Stimulated activated naive B cell treated with anti-CD40 and anti-IgM and Interleukin-4, amounts not matched to agents 10 μg/mL and 1 μg/mL and 100 μg/mL, for 72 hours (primary cell): ENCODE measurements at places on chromosomes 5 and 9.
A peak's percentile ranks its signal among the peaks of the same experiment; 100 is the strongest.

DNA sequence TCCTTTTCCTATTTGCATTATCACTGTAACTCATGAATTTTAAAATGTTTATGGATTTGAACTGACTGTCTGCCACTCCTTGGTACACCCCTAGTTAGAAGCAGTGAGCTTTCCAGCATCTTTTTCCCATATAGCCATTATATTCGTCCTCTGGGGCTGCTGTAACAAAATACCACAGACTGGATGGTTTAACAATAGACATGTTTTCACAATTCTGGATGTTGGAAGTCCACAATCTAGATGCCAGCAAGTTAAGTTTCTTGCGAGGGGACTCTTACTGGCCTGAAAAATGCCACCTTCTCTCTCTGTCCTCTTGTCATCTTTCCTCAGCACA, 530.0 kb downstream of the SEMA5A start:
- no peak for DNase-seq

GRCh38 chr9:138083873-138084272, 206.3 kb downstream of the CACNA1B start:
- no peak for DNase-seq

DNA sequence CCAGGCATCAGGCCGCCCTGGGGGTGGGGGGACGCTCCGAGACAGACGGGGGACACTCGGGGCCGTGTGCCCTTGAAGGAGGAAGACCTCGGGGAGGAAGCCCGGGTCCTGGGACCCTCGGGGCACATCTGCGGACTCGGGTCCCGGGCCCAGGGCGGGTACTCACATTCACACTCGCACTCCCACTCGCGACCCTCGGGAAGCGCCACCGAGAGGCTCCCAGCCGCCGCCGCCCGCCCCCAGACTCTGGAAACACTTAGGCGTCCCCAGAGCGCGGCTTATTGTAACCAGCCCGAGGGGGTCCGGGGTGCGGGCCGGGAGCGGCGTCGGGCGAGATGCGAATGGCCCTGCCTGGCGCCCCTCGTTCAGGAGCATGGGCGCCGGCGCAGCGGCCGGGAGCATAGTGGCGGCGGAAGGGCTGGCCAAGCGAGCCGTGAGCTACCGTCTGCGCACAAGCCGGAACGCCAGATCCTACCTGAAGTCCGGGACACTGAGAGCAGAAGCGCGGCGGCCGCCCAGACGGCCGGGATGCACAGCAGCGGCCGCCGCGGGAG, 559 bp downstream of the ROR2 start:
- DNase-seq = no peak

GRCh38 chr5:151464101-151464500, 16.7 kb downstream of the SLC36A1 start:
- no peak for DNase-seq

DNA sequence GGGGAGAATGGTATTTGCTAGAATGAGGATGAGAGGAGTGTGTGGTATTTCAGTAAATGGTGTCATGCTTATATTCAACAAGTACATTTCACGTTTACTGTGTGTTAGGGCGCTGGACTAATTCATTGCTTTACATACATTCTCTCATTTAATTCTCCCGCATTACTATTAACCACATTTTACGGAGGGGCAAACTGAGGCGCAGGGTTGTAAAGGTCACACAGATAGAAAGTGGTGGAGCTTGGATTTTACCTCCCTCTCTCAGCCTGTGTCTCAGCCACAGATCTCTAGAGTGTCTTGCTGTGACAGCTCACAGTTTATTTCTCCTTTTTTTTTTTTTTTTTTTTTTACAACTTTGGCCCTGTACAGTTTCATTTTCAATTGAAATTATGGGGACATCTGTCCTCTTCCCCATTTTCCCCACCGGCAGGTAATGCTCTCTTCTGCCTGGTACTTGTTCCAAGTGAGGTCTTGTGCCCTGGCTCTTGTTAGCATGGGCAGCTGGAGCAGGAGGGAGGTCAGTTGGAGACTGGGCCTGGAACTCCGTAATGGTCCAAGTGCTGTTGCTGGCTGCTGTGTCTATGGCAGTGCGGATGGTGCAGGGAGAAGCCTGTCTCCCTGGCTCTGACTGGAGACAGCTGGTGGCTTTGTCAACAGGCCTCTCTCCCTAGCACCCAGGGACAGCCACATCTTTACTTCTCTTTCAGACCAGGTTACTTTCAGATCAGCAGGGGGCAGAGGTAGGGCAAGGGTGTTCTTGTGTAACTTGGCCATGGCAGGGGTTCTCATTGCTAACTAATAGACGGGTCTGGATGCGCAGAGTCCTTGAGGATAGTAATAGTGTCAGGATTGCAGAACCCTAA, 20.5 kb upstream of the NDST1 start:
- no peak for DNase-seq

- DNase-seq = no peak
These were observed 1.8 kb downstream of the PLGRKT start for GRCh38 chr9:5435912-5436311.

DNA sequence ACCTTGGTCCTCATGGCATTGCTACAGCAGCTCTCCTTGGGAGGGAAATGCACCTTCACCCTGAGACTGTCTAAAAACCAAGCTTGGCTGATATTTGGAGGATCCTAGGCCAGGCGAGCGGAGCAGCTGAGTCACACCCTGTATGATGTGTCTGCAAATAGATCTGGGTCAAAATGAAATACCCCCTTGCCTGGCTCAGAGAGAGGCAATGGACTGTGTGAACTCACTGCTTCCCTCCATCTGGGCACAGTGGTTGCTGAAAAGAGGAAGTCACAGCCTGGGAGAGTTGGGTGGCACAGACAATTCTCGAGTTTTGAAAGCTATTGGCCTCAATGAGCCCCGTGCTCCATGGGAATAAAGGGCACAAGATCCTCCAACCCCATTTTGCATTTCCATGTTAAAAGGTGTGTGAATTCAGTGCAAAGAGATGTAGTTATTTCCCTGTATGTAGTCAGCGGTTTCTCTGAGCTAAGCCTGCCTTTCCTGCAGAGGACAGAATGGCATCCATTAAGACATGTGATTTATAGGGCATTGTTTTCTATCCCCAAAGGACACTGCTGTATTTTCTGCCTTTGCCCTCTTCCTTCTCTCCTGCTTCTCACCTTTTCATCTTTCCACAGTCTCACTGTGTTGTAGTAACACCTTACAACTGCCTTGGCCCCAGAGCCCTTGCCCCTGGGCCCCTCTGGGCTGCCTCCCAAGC, 177.2 kb downstream of the GADD45G start:
- DNase-seq = peak; percentile 79

DNA sequence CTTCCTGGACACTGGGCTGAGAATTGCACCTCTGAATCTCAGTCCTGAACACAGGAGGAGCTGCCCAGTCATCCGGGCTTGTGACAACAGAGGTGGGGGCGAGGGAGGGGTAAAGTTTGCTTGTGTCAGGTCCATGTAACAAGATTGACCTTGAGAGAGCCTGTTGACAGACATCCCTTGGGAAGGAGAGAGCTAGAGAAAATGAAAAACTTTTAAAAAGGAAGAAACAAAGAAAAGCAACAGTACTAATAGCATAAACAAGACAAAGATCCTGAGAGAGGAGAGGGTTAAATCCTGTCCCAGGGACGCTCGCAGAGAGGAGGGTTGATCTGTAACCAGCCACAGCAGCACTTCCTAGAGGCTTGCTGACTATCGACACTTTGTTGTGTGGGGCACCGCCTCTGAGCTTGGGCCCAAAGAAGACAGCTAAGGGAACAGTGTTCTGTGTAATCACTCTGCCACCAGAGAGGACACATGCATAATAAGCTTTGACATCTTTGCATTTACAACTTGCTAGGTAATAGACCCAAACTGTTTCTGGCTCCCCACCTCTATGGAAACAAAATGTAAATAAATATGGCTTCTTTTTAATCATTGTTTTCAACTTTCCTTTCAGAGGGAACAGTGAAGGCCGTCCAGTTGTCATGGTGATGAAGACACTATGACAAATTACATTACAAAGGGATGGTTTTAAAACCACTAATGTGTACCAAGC, 363.7 kb downstream of the CSNK1G3 start:
- no peak for DNase-seq

DNA sequence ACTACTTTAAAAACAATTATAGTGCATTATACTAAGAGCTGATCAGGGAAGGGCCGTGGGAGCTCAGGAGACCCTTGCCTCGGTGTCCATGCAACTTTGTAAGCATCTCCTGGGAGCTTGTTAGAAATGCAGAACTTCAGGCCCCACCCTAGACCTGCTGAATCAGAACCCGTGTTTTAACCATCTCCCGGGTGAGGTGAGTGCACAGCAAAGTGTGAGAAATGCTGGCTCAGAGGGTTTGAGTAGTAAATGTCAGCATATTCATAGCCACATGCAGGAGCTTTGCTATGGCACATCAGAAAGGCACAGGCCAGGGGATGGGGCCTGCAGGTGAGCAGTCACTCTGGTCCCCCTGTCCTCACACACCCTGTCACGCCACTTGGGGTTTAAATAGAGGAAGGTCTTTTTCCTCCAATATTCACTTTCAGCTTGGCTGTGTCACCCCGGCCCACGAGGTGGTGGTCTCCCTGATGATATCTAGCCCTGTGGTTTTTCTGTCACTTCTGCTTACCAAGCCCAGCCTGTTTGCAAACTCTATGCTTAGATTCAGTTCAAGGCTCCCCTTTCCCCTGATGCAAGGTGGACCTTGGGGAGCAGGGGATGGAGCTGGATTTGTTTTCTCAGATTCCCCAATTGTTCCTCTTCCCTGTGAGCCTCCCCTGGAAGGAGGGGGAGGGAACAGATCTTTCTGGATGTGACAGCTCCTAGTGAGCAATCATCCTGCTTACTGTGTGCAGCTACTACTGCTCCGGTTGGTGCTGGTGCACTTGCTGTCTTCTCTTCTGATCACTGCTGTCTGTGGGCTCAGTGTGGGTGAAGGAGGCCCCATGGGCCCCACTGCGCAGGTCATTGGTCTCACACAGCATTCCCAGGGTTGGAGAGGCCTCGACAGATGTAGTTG, 51.8 kb upstream of the TGFBR1 start:
- DNase-seq = peak; percentile 7

- DNase-seq = no peak
These were observed 61.8 kb downstream of the SLC36A1 start for GRCh38 chr5:151509231-151509630.

- no peak for DNase-seq
These were observed 56.4 kb upstream of the MYO10 start for GRCh38 chr5:16992444-16992843.

- DNase-seq = no peak
These were observed 17.0 kb downstream of the ERAP2 start for GRCh38 chr5:96893342-96893741.

GRCh38 chr9:131282688-131283422, 6.5 kb upstream of the FAM78A start:
- DNase-seq = no peak

GRCh38 chr5:172496671-172497371, 42.5 kb upstream of the SH3PXD2B start:
- no peak for DNase-seq

- no peak for DNase-seq
These were observed 247.9 kb downstream of the BNC2 start for GRCh38 chr9:16622541-16622940.

DNA sequence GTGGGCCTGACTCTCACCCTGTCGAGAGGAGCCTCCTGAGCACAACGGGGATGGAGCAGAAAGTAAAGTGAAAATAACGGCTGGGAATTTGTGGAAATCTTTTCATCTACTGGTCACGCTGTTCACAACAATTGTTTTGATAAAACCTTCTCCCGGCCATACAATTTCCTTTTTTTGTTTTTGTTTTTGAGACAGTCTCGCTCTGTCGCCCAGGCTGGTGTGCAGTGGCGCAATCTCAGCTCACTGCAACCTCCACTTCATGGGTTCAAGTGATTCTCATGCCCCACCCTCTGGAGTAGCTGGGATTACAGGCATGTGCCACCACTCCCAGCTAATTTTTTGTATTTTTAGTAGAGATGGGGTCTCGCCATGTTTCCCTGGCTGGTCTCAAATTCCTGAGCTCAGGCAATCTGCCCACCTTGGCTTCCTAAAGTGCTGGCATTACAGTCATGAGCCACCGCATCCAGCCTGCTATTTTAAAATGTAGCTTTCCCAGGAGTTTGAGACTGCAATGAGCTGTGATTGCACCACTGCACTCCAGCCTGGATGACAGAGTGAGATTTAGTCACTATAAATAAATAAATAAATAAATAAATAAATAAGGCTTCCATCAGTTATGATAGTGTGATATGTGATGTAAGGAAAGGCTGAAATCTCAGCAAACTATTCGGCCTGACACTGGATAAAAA, 73.5 kb upstream of the PTGER4 start:
- DNase-seq = no peak

GRCh38 chr9:135340143-135340655, 139.4 kb upstream of the PPP1R26 start:
- DNase-seq = no peak

DNA sequence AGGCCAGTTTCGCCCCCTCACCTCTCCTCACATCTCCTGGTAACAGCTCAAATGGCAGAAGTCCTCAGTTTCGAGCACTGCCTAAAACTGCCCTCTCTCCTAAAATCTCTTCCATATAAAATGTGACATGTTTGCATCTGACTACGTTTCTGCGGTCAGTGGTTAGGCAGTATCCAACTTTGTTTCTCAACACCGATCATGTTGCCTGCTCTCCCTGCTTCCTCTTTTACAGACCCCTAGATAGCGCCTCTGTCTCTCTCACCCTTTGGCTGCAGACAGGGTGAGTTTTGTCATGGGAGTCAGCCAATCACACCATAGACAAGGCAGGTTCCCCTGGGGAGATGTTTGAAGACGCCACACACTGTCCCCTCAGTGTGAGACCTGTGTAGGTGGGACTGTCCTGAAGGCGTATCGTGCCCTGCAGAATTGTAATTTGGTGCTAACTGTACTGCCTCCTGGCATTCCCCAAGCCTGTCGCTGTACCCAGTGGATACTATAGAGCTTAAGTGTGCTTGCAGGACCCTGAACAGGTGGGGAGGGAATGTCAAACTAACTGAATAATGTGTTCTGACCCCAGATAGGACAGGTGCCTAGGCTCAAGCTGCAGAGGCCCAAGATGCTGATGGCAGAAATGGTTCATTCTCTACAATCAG, 1.1 kb downstream of the HEXB start:
- DNase-seq = peak; percentile 37

DNA sequence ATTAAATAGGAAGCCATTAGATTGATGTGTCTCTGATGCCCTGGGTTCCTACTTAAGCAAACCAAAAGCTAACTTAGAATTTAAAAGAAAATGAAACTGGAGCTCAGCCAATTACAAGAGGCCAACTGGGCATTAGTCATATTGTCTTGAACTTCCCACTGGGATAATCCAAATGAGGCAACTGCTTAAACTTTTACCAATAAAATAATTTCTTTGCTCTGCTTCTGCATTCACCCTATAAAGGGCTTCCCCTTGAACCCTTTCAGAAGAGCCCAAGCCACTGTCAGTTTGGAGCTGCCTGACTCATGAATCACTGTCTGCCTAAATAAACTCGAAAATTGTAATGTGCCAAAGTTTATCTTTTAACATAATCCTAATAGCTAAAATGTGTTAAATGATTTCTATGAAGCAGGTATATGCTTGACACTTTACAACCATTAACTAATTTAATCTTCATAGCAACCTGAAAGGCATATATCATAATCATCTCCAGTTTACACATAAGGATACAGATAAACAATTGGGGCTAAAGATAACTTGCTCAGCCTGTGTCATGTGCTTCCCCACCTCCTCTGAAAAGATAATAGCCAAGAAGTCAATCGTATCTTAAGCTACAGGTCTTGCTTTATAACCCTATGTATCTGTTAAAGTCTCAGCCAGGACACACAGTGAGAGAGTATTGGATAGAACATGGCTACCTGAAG, 11.5 kb downstream of the GPR150 start:
- no peak for DNase-seq
